ENCODE measurements at places on chromosomes 11 and 22.
A peak's percentile ranks its signal among the peaks of the same experiment; 100 is the strongest.

- no peak overlapping the region for H3K4me3 ChIP-seq
- H3K27ac ChIP-seq = no peak overlapping the region
- no peaks in the 10 kb centered on the region for H3K27me3 ChIP-seq
- no peaks in the 10 kb centered on the region for H3K4me1 ChIP-seq
Observed at GRCh38 chr11:85867751-85868150, 12.6 kb downstream of the CCDC83 start.

DNA sequence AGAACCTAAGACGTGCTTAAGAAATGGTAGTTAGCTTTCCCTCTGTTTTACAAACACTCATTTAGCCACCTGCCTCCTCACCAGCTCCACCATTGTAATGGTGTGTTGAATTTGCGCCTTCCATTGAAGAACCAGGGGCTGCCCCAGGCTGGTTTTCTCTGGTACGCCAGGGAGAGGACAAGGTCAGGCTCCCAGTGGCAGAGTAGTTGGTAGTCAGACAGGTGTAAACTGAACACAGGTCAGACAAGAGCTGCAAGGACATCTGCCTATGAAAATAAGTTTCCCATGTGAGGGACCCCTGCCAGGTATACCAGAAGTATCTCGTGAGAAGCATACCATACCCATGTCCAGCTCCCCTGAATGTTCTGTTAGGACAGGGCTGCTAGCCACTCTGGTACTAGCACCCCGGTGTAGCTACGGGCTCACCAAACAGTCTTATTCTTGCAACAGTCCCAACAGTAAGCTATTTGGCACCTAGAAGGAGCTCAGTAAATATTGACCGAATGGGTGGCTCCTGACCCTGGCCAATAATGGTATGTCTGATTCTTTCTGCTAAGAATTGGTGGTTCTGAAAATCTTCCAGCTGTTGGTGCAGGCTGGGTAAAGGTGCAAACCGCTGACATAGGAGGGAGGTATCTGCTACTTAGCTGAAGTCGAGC lies 359.0 kb downstream of the LARGE1 start:
- H3K27me3 ChIP-seq = no peaks in the 10 kb centered on the region
- no peaks in the 10 kb centered on the region for H3K4me1 ChIP-seq

DNA sequence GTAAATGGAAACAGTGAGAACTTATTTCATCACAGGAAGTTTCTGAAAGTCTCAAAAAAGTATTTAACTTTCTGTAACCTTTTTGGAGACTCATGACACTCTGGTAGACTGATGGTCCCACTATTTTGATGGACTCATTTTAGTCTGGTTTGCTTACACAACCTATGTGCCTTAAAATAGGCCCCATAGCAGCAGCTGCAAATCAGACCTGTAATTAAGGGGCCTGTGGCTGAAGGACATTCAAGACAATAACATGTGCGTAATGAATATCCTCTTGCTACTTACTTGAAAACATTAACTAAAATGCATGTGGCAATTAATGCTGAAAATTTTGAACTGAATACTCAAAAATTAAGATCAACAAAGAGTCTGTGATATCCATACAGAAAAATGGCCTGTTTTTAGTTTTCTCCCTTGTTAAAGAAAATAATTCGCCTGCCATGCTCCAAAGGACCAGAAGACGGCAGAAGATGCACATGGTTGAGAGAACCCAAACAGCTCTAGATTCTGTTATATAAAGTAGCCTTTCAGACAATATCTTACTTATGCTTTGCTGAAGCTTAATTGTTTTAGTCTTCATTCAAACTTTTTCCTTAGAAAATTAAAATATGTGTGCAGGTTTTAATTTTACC lies 568.5 kb downstream of the KCNA4 start:
- no peaks in the 10 kb centered on the region for H3K27me3 ChIP-seq
- H3K27ac ChIP-seq = no peak overlapping the region
- peaks cover 7% of the 10 kb centered on the region for H3K4me1 ChIP-seq
- H3K36me3 ChIP-seq = no peaks in the 10 kb centered on the region
- no peak for DNase-seq

- peak; percentile 88 for DNase-seq
- peaks cover 11% of the 10 kb centered on the region for H3K4me1 ChIP-seq
- H3K27ac ChIP-seq = peak overlapping the region; percentile 61
Observed at GRCh38 chr11:9726321-9727022, 62.6 kb downstream of the SWAP70 start.

GRCh38 chr11:122123263-122123929 lies 7.4 kb upstream of the BLID start:
- H3K4me3 ChIP-seq = no peak overlapping the region
- peaks cover 49% of the 10 kb centered on the region for H3K36me3 ChIP-seq
- peaks cover 2% of the 10 kb centered on the region for H3K4me1 ChIP-seq
- DNase-seq = no peak
- H3K27me3 ChIP-seq = no peaks in the 10 kb centered on the region

DNA sequence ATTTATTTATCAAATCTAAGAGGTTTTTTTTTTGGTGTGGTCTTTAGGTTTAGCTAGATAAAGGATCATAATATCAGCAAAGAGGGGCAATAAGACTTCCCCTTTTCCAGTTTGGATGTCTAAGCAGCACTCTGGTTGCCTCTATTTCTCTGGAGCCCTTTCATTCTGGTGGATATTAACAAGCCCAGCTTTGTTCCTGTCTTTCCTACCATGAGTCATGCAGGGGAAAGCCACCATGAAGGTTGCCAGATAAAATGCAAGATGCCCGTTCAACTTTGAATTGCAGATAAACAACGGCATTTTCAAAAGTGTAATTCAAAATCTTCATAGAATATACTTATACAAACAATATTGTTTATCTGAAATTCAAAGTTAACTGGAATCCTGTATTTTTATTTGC lies 143.6 kb downstream of the ADAMTS15 start:
- H3K27me3 ChIP-seq = no peaks in the 10 kb centered on the region
- H3K36me3 ChIP-seq = no peaks in the 10 kb centered on the region

- peaks cover 8% of the 10 kb centered on the region for H3K4me1 ChIP-seq
- no peak overlapping the region for H3K4me3 ChIP-seq
- no peaks in the 10 kb centered on the region for H3K36me3 ChIP-seq
- DNase-seq = no peak
Observed at GRCh38 chr11:74784234-74784633, 35.6 kb downstream of the RNF169 start.

GRCh38 chr11:113578715-113579250 lies 103.6 kb upstream of the DRD2 start:
- peaks cover 3% of the 10 kb centered on the region for H3K27me3 ChIP-seq
- no peaks in the 10 kb centered on the region for H3K4me1 ChIP-seq
- no peaks in the 10 kb centered on the region for H3K36me3 ChIP-seq
- no peak overlapping the region for H3K4me3 ChIP-seq
- DNase-seq = no peak

- no peak overlapping the region for H3K27ac ChIP-seq
- peaks cover 72% of the 10 kb centered on the region for H3K4me1 ChIP-seq
- H3K27me3 ChIP-seq = no peaks in the 10 kb centered on the region
- no peak overlapping the region for H3K4me3 ChIP-seq
- peaks cover 9% of the 10 kb centered on the region for H3K36me3 ChIP-seq
- no peak for DNase-seq
Observed at GRCh38 chr11:27388001-27388400, 25.0 kb upstream of the CCDC34 start.

DNA sequence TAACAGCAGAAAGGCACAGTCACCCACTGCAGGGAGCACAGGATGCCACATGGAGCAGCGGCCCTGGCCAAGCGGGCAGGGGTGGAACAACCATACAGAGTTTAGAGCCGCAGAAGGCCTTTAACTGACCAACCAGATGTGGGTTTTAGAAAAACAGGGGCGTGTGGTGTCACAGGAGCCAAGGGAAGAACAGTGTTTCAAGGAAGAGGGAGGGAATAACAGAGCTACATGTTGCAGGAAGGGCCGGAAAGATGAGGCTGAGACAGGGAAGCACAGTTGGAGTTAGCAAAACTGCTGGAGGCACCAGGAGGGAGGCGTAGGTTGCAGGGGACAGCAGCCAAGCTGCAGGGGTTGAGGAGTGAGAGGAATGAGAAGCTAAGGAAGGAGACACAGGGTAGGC lies 7.8 kb upstream of the NAA40 start:
- H3K27me3 ChIP-seq = peaks cover 2% of the 10 kb centered on the region
- H3K27ac ChIP-seq = no peak overlapping the region
- no peaks in the 10 kb centered on the region for H3K36me3 ChIP-seq
- no peak overlapping the region for H3K4me3 ChIP-seq
- DNase-seq = no peak
- no peaks in the 10 kb centered on the region for H3K4me1 ChIP-seq

DNA sequence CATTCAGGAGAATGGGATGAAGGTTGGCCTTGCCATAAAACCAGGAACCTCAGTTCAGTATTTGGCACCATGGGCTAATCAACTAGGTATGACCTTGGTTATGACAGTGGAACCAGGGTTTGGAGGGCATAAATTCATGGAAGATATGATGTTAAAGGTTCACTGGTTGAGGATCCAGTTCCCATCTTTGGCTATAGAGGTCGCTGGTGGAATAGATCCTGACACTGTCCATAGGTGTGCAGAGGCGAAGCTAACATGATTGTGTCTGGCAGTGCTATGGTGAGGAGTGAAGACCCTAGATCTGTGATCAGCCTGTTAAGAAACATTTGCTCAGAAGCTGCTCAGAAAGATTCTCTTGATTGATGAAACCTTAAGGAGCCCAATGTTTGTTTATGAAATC lies 5.7 kb downstream of the NF2 start:
- H3K4me3 ChIP-seq = no peak overlapping the region
- no peak for DNase-seq
- no peaks in the 10 kb centered on the region for H3K27me3 ChIP-seq
- no peak overlapping the region for H3K27ac ChIP-seq

DNA sequence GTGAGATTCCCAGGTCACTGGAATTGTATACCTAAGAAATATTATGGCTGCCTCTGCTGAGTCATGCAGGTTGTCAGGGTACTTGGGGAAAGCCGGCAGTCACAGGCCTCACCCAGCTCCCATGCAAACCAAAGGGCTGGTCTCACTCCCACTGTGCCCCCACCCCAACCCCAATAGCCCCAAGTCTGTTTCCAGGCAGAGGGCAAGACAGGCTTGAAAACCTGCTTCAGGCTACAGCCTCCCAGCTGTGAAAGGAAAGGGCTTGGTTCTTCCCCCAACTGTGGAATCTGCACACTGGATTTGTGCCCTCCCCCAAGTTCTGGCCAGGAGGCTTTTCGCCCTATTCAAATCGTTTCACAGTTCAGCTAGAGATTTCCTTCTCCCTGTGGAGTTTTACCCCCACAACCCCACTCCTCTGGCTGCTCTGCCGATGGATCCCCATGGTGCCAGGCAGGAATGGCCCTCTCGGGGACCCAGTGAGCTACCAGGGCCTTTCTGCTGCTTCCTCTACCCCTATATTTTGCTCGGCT lies 37.0 kb upstream of the ABTB2 start:
- H3K4me3 ChIP-seq = no peak overlapping the region
- DNase-seq = no peak
- no peaks in the 10 kb centered on the region for H3K27me3 ChIP-seq
- H3K4me1 ChIP-seq = no peaks in the 10 kb centered on the region
- no peaks in the 10 kb centered on the region for H3K36me3 ChIP-seq
- no peak overlapping the region for H3K27ac ChIP-seq

DNA sequence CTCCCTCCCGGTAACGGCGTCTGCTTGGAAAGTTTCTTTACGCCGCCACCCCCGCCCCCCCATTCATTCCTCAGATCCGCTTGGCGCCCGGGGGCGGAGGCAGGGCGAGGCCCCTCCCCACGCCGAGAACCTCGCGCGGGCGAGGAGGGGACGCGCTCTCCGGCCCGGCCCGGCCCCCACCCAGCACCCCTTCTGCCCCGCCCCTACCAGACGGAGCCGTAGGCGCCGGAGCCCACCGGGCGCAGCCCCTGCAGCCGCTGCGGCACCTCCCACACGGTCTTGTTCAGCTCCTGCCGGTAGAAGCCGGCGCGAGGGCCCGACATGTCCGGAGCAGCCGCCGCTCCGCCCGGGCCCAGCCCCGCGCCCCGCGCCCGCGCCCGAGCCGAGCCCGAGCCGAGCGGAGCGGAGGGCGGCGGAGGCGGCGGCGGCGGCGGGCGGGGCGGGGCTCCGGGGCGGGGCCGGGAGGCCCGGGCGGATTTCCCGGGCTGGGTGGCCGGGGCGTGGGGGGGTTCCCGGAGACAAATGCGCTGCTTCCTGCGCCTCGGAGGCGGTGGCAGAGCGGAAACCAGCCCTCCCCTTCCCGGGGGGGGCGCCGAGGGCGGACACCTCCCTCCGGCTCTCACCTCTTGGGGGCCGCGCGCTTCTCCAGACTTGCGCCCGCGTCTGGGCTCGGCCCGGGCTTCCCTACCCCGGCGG lies at the start of gene MAPK11:
MAPK11 (minus strand) TSS at position 411 of the 696 bp plus-strand sequence; CDS start at position 323, 88 bp downstream.
- DNase-seq = peak; percentile 42
- H3K4me1 ChIP-seq = peaks cover 19% of the 10 kb centered on the region
- H3K27me3 ChIP-seq = no peaks in the 10 kb centered on the region
- peak within 1 kb of the TSS; percentile 4 for H3K27ac ChIP-seq

DNA sequence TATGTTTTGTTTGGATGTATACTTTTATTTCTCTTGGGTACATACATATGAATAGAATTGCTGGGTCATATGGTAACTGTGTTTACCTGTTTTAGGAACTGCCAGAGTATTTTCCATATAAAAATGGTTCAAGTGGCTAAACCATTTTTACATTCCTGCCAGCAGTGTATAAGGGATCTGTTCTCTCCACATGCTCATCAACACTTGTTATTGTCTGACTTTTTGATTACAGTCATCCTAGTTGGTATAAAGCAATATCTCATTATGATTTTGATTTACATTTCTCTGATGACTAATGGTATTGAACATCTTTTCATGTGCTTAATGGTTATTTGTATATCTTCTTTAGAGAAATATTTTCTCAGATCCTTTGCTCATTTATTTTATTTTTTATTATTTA lies 104.2 kb upstream of the RRM1 start:
- H3K4me1 ChIP-seq = no peaks in the 10 kb centered on the region
- H3K4me3 ChIP-seq = no peak overlapping the region
- H3K27ac ChIP-seq = no peak overlapping the region
- no peaks in the 10 kb centered on the region for H3K27me3 ChIP-seq

- DNase-seq = no peak
- H3K4me3 ChIP-seq = no peak overlapping the region
- H3K4me1 ChIP-seq = no peaks in the 10 kb centered on the region
- H3K36me3 ChIP-seq = peaks cover 21% of the 10 kb centered on the region
- H3K27me3 ChIP-seq = no peaks in the 10 kb centered on the region
Observed at GRCh38 chr11:65548395-65548794, 9.8 kb downstream of the LTBP3 start.

DNA sequence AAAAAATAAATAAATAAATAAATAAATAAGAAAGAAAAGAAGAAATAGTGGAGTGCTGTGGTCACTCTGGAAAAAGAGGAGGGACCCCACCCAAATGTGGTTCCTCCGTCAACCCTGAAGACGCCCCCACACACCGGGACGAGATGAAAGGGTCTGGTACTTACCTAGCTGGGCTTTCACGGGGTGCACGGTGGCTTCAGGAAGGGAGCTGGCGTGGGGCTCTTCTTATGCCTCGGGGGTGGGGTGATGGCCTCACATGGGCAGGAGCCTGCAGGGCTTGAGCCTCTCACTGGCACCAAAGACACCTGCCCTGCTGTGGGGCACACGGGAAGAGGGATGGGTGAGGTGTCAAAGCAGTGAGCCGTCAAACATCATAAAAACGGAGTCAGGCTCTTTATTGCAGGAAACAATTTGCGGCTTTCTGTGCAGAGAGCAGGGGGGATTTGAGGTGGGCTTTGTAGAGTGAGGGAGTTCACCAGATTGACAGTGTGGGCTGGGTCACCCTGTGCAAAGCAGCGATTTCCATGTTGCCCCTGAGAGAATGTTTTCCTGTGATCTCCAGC lies 28.0 kb upstream of the KRTAP5-6 start:
- no peaks in the 10 kb centered on the region for H3K4me1 ChIP-seq
- DNase-seq = no peak
- peaks cover 25% of the 10 kb centered on the region for H3K27me3 ChIP-seq
- H3K4me3 ChIP-seq = no peak overlapping the region
- H3K27ac ChIP-seq = no peak overlapping the region
